HEK293T (cell line): ENCODE measurements at places on chromosomes 12 and 14.

GRCh38 chr14:23727566-23728335 is 91.6 kb downstream of the DHRS2 start:
- peak; percentile 58 for DNase-seq

DNA sequence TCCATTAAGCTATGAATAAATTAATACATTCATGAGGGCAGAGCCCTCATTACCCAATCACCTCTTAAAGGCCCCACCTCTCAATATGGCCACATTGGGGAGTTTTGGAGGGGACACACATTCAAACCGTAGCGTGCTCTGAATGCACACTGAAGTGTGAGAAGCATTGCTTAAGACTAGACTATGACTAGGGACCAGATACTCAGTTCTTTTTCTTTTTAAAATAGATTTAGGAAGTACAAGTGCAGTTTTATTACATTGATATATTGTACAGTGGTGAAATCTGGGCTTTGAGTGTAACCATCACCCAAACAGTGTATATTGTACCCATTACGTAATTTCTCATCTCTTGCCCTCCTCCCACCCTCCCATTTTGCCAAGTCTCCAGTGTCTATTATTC is 21.0 kb upstream of the JDP2 start:
- no peak for DNase-seq

- no peak for DNase-seq
Observed at GRCh38 chr12:39959031-39959430, 146.8 kb downstream of the SLC2A13 start.

- DNase-seq = no peak
Observed at GRCh38 chr12:19220852-19221466, 91.4 kb downstream of the PLEKHA5 start.

- DNase-seq = no peak
Observed at GRCh38 chr12:95942101-95942523, 302 bp downstream of the CCDC38 start.

DNA sequence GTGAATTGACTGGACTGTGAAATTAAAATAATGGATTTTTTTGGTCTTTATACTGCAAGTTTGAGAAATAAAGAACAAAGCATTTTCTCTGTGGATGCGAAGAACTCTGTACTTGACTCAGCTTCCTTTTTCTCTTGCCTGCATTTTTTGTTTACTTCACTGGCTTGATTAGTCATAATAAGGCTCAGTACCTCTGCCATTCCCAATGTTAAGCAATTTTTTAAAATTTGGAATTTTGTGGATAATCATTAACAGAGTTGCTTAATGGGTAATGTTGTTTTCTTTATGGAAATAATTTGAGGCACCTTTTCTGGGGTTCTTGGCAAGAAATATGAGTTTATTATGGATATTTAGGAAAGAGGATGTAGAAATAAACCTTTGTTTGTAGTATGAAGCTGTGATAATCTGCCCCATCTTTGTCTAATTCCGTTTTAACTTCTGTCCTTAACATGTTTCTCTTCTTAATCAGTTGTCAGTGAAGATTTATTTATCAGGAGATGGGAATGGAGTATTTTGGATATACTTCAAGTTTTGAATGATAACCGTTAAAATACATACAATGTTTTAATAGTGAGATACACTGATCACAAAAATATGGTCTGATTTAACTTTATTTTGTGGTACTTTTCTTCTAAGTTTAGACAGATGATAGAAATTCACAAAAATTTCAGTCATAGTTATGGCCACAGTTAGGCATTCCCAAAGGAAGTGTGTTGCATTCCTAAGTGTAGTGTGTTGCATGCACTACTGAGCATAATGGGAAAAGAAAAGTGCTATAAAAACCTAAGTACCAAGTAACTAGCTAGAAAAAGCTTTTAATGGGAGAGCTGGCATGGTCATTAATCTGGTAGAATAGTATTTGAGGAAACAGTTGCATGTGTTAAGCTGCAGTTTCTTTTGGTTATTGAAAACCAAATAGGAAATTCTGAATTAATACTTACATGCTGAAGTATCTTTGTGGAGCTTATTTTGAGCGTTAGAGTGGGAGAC is 27.7 kb downstream of the WNK1 start:
- DNase-seq = no peak

GRCh38 chr14:54348001-54348611 is 48.7 kb upstream of the CDKN3 start:
- DNase-seq = peak; percentile 57

DNA sequence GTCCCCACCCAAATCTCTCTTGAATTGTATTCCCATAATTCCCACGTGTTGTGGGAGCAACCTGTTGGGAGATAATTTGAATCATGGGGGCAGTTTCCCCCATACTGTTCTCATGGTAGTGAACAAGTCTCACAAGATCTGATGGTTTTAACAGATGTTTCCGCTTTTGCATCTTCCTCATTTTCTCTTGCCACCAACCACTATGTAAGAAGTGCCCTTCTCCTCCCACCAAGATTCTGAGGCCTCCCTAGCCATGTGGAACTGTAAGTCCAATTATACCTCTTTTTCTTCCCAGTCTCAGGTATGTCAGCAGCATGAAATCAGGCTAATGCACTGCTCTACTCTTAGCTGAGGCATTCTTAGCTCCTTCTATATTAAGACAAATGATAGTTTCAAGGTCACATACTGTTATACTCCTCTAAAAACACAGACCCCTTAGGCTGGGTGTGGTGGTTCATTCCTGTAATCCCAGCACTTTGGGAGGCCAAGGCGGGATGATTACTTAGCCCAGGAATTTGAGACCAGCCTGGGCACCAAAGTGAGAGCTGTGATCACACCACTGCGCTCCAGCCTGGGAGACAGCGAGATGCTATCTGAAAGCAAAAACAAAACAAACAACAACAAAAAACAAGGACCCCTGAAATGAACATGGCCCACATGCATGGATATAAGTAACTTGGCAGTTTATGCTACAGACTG is 3.6 kb downstream of the SCAF11 start:
- DNase-seq = no peak

- DNase-seq = no peak
Observed at GRCh38 chr14:92430686-92431085, 82.9 kb upstream of the RIN3 start.

GRCh38 chr14:100836311-100836805 is 10.4 kb downstream of the MEG3 start:
- DNase-seq = no peak

GRCh38 chr14:76701981-76702380 is 59.3 kb upstream of the VASH1 start:
- DNase-seq = no peak

GRCh38 chr14:85549697-85550096 is 19.8 kb downstream of the FLRT2 start:
- DNase-seq = no peak

DNA sequence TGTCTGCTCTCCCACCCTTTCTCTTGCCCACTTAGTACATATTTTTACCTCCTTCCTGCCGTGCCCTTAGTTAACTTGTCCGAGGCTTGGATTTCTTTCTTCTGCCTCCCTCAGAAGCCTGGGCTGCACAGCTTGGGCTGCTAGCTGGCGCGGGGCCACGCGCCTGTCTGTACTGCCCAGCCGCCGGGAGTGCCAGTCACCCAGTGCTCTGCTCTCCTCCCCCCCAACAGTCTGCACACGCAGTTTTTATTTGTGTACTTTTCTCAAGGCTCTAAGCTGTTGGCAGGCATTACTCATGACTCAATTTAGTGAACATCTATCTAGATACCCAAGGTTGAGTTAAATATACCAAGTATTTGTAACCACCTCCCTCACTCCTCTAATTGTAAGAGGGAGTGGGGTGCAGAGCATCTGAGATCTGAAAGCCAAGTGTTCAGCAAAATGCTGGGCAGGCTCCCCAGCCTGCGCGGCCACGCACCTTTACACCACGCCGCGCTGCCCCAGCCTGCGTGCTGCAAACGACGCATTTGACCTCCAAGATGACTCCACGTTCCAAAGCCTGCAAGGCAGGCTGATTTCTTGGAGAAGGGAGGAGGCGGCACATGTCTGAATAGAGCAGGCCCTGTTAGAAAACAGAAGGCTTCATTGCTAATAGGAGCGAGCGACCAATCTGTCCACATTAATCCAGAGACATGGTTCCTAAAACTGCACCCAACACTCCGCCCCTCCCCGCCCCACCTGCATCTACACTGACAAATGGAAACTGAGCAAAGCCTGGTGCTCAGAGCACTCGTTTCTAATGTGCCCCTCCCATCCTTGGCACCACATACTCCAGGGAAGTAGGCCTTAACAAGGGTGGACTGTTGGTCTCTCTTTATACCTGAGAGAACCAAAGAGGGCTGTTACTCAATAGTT is 18.2 kb upstream of the CACNA2D4 start:
- no peak for DNase-seq

GRCh38 chr12:26821212-26821701 is 11.7 kb downstream of the ITPR2 start:
- no peak for DNase-seq

DNA sequence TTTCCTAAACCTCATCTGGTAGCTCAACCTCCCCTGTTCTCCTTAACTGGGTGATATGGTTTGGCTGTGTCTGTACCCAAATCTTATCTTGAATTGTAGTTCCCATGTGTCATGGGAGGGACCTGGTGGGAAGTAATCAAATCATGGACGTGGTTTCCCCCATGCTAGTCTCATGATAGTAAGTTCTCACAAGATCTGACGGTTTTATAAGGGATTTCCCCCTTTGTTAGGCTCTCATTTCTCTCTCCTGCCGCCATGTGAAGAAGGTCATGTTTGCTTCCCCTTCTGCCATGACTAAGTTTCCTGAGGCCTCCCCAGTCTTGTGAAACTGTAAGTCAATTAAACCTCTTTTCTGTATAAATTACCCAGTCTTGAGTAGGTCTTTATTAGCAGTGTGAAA is 19.5 kb downstream of the COX16 start:
- no peak for DNase-seq

DNA sequence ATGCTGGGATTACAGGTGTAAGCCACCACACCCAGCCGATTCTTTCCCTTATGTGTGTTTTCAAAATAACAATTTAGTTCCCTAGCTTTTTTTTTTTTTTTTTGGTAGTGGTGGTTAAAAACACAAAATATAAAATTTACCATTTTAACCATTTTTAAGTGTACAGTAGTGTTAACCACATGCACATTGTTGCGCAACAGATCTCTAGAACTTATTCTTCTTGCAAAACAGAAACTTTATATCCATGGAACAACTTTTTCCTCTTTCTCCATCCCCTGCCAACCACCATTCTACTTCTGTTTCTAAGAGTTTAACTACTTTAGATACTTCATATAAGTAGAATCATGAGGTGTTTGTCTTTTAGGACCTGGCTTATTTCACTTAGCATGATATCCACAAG is 1.1 kb upstream of the NDUFA12 start:
- no peak for DNase-seq

DNA sequence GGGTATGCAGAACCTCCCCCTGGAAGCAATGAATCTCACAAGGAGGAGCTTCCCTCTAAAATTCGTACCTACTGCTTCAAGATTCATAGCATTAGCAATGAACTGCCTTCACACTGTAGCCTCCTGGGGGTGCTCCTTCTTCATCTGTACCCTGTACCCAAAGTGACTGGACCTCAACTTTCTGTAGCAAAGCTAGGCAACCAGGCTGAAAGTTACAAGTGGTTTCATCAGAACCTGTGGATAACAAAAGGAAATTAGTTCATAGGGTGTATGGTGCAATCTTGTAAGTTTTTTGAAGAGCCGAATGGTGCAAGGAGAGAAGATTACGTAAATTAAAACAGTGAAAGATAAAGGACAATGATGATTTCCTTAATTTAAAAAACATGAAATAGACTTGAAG is 1541.7 kb upstream of the FLRT2 start:
- DNase-seq = no peak

GRCh38 chr12:4856596-4856995 is 53.1 kb upstream of the KCNA1 start:
- no peak for DNase-seq

GRCh38 chr12:2958432-2959191 is 585 bp upstream of the TEAD4 start:
- DNase-seq = peak; percentile 68

GRCh38 chr12:3138941-3139511 is 61.8 kb downstream of the TSPAN9 start:
- no peak for DNase-seq

- DNase-seq = no peak
Observed at GRCh38 chr12:130128790-130129735, 33.2 kb upstream of the FZD10 start.

DNA sequence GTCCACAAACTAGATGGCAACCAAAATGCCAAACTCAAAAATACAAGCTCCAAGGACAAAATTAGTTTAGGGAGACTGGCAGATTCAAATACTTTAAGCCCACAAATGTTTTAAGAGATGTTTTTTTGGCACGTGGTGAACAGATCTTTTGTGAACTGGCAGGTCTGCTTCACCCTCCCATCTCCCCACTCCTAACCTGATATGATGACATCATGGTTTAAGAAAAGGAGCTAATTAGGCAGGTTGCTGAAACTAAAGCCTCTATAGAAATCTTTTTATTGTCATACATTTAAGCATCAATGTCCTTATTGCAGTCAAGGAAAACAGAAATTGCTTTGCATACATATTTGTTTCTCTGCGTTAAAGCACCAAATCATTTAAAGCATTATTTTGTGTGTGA is 5.8 kb downstream of the LRIG3 start:
- no peak for DNase-seq

- no peak for DNase-seq
Observed at GRCh38 chr14:104926619-104927431, 2.1 kb downstream of the PLD4 start.

DNA sequence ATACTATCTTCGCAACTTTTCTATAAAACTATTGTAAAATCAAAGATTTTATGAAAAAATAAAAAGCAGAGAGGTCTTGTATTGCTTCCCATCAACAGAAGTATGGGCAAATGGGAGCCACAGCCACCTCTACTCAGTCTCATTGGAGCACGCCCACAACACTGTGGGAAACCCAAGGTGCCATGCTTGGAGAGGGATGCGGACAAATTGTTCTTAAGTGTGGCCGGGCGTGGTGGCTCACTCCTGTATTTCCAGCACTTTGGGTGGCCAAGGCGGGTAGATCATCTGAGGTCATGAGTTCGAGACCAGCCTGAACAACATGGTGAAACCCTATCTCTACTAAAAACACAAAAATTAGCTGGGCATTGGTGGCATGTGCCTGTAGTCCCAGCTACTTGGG is 498.2 kb upstream of the SOX5 start:
- DNase-seq = no peak

DNA sequence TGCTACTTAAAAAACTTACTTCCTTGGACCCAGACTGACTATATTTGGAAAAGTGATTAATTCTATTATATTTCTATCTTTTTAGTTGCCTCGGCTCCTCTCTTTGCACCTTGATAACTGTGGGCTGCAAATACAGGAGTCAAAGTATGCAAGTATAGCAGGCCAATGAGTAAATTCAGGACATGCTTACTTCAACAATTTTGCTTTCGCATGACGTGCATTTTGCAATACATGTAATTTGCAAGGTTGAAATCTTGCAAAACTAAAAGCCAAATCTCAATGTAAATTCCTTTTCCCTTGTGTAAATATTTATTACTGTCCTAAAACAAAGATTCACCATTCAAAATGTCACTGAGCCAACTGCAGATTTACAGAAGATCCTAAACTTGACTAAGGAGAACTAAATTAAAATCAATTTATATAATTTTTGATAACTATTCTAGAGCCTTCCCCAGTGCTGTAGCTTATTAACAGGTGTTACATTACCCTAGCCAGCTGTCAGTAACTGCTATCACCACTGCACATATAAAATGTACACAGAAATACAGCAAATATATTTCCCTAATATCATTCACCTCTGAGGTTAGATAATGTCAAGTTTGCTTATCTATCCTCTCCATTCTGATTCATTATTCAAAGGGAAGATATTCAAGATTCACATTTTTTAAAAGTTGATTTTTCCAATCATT is 1069.5 kb downstream of the TRHDE start:
- DNase-seq = no peak

- no peak for DNase-seq
Observed at GRCh38 chr12:121762269-121762668, 31.2 kb downstream of the RHOF start.
